ENCODE measurements at places on chromosomes 13 and 19.
A peak's percentile ranks its signal among the peaks of the same experiment; 100 is the strongest.

GRCh38 chr19:10796653-10797052 is 39.4 kb downstream of the TMED1 start:
- DNase-seq = no peak

DNA sequence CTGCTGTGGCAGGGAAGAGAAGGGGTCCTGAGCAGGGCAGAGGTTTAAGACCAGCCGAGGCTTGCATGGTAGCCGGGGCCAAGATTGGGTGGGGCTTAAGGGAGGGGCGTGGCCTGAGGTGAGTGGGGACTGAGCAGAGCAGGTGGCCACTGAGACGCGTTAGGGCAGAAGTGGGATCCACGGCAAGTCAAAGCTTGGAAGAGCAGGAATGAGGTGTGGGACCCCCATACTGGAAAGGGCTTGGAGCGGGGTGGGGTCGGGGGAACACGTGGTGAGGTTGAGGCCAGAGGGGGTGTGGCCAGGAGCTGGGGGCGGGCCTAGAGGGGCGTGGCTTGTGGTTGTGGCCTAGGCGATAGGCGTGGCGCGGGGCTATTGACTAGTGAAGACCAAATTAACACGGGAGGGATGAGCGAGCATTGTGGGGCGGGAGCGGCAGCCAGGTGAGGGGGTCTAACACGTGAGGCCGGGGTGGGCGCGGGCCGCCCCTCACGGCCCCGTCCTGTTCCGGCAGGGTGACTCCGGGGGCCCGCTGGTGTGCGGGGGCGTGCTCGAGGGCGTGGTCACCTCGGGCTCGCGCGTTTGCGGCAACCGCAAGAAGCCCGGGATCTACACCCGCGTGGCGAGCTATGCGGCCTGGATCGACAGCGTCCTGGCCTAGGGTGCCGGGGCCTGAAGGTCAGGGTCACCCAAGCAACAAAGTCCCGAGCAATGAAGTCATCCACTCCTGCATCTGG is 3.3 kb downstream of the CFD start:
- DNase-seq = no peak

DNA sequence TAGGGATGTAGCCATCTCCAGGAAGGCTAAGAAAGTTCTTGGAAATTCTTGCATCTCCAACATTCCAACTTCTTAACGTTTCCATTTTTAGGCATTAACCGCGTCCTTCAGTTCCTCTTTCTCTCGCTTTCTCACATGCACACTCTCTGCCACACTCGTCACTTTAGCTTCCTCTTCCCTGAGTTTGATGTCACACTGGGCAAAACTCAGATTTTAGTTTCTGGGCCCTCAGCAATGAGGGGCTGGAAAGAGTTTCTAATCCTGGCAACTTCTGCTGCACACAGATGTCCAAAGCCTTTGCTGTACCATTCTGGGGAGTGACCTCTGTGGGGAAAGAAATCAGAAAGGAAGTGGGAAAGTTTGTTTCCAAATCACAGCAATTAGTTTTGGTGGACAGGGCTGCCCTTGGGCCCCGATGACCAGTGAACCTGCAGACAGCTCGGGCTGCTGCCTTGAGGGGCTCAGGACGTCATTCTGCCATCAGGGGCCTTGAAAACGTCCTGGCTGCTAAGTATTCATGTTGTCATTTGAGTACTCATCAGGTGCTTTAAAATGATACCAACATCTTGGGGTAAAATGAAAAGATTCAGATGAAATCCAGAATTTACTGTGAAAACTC is 89.3 kb downstream of the KL start:
- no peak for DNase-seq

DNA sequence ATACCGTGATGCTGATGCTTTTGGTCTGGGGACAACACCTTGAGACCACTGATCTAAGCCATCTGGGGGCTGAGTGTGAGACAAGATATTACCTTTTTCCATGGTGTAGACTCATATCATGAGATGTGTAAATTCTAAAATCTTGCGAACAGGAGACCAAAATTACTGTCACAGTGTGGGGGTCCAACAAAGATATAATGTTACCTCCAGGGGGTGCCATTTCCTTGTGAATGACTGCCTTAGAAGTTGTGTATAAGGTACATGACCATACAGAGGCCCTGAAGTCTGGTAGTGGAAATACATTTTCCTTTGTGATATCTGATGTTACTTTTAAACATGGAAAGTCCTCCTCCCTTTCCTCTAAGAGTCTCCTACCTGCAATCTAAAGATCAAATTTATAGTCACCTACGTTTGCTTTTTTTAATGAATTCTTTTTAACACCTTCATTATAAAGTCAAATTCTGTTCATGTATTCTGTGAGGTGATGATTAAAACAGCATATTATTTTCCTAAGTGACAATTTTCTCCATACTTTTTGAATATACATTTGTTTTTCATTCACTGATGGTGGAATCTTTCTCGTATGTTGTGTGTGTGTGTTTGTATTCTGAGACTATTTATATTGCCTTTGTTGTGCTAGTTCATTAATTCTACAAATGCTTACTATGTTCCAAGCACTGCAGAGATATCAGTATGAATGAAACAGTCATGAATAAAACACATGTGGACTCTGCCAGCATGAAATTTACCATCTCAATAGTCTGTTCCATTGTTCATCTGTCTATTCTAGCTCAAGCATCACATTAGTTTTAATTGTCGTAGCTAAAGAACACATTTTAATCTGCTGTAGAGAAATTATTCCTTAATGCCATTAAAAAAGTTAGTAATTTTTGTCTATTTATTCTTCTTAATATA is 113.7 kb downstream of the RFC3 start:
- peak; percentile 0 for DNase-seq

GRCh38 chr19:16586991-16587832 is 15.0 kb upstream of the SLC35E1 start:
- DNase-seq = no peak

DNA sequence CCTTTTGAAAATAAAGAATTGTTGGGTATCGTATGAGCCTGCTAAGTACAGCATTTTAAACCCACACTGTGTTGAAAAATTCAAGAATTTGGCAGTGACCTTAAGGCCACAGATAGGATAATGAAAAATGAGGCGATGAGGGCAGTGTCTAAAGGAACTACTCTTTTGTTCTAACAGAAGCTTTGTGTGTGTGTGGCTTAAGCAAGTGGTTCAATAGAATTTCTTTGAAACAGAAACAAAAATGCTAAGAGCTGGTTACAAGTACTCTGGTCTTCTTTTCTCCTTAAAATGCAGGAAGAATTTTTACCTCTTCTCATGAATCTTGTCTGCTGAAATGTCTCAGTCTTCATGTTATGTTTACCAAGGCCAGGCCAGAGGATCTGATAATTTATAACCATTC is 279.5 kb downstream of the ZNF536 start:
- DNase-seq = no peak

DNA sequence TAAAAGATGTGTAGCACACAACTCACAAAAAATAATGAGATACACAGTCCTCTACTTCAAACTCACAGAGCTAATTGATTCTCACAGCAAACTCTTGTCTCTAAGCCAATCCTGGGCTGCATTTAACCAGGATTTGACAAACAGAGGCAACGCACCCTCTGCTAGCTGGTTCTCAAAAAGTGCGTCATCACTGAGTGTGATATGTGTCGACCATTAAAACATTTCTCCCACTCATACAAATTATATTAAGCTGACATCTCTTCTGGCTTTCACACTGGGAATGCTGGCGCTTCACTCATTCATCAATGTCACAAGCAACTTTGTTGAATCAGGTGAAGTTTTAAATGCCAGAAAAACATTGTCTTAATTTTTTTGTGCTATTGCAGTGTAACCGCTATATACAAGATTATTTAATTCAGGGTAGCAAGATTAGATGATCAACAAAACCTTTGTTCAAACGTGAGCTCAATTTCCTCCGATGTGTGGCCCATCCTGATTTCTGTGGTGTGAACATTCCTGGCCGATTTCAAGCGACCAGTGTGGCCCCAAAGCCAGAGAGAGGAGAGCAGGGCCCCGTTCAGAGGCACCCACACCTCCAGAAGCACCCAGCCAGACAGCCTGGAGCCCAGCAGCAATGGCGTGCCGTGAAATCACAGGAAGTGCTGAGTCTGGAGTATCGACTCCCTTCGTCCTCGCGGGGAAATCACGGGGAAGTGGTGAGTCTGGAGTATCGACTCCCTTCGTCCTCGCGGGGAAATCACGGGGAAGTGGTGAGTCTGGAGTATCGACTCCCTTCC is 49.4 kb downstream of the RASA3 start:
- no peak for DNase-seq

- no peak for DNase-seq
These were observed 1.6 kb downstream of the BRSK1 start for GRCh38 chr19:55285229-55285890.

GRCh38 chr13:104460554-104460953 is 1394.3 kb upstream of the SLC10A2 start:
- DNase-seq = no peak

- no peak for DNase-seq
These were observed 400.5 kb upstream of the PCDH9 start for GRCh38 chr13:67630640-67631039.

- no peak for DNase-seq
These were observed 902.3 kb upstream of the SLITRK1 start for GRCh38 chr13:84784443-84785153.

DNA sequence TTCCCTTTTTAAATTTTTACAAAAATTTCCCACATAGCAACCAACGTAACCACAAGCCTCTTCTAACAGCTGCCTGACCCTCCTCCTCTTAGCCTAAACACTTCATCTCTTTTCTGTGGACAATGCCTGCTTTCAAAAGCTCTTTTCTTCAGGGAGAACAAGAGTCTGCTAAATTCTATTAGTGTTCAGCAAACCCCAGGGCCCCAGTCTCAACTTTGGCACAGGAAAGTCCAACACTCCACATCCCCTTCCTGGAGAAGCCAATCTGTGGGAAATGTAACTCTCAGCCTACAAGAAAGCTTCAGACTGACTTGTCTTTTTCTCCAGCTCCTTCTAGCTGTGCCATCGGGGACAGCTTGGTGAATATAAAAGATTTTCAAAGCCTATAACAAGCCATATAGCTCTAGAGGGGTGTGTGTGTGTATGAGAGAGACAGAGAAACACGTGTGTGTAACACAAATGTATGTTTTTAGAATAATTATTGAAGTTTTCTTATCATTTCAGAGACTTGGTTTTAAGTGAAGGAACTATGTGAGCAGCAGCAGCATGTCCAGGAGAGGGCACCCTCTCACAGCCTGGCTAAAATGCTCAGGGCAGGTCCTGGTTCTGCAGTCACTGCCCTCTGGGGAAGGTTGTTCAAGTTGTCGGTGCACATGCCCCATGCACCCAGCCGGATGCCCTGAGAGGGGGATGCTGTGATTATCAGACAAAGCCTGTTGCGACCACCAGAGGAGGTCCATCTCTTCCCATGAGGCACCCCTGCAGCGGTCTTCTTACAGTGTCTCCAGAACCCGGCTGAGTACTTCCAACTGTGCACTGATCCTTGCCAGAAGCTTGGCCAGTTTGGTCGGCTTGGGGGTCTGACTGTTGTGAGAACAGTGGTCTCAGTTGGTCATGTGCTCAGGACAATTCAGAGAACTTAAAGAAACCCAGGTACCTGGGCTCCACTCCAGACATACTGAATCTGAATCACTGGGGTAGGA is 34.4 kb downstream of the CCDC70 start:
- DNase-seq = peak; percentile 30

- no peak for DNase-seq
These were observed 12.5 kb downstream of the C19orf18 start for GRCh38 chr19:57961785-57962184.

DNA sequence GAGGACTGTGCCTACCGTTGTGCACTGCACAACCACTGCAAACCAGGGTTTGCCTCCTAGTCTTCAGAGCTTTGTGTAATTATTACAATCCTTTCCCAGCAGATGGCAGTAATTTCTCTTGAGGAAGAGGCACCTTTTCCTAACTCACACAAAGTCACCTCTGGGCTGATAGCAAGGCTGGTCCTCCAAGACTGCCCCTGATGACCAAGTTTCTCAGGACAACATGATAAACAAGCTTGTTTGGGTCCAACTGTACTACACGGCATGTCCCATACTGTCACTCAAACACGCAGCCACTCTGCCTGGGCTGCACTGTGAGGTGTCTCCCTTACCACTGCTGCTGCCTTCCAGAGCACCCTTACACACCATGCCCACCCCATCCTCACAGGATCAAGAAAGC is 39.3 kb downstream of the RFXAP start:
- no peak for DNase-seq

DNA sequence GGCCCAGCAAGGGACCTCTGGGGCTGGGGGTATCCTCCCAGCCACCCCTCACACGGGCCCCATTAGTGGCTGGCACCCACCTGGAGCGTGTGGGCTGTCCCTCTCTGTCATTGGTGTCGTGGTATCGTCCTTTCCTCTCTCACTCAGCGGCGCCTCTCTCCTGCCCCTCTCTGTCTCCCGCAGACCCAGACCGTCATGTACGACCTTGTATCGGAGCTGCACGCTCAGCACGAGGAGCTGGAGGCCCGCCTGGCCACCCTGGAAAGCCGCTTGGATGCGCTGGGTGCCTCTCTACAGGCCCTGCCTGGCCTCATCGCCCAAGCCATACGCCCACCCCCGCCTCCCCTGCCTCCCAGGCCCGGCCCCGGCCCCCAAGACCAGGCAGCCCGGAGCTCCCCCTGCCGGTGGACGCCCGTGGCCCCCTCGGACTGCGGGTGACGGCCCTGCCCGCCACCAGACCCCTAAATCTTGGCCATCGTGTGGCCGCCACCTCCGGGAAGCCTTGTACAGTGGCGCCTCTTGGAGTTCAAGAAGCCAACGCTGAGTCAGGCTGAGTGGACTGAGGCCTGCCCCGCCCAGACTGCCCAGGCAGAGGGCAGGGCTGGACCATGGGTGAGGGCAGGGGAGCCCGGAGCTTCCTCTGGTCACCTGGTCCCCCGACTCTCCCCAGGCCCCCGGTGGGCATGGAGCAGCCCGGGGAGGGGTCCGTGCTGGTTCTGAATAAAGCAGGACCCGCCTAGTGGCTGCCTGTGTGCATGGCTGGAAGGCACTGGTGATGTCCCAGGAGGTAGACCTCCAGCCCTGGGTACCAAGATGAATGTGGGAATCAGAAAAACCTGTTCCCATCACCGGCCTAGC is 9.8 kb upstream of the ARRDC2 start:
- DNase-seq = peak; percentile 85

DNA sequence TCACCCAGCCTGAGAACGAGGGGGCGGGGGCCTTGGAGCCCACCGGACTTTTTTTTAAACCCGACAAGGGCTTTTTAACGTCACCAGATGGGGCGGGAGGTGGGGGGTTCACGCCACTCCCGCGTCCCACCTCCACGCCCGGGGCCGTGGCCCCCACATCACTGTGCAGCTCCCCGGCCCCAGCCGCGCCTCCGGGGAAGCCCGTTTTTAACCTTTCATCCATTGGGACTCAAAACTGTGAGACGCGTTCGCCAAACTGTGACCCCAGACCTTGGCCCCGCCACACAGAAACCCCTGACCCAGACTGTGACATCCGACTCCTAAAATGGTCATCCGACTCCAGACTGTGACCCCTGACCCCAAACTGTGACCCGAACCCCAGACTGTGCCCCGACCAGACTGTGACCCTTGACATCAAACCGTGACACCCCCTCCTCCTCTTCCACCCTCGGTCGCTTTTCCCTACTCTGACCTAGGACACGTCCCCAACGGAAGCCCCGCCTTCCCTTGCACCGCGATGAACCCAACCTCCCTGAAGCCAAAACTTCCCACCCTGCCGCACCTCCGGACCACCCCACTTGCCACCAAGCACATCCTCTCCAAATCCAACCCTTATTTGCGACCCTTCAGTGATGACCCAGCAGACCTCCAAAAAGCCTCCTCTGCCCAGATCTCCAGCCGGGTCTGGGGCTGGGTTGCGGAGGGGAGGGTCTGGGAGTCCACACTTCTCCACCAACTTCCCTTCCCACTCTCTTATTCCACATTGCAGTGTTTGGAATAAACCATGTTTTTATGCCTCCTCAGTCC is 1.5 kb upstream of the GRWD1 start:
- no peak for DNase-seq

- DNase-seq = no peak
These were observed 6.3 kb upstream of the CRTC1 start for GRCh38 chr19:18677156-18677555.

Measured in H54 (cell line).